ENCODE measurements at places on chromosomes 12 and 14.

GRCh38 chr12:7047306-7047705 lies 13.2 kb upstream of the C1S start:
- peak; percentile 49 for DNase-seq

- DNase-seq = no peak
Measured at GRCh38 chr14:20215196-20215595, 8.3 kb upstream of the OR11H6 start.

- DNase-seq = no peak
Measured at GRCh38 chr12:24776861-24777260, 172.0 kb downstream of the BCAT1 start.

- DNase-seq = no peak
Measured at GRCh38 chr12:93145086-93145485, 216.0 kb upstream of the EEA1 start.

- DNase-seq = no peak
Measured at GRCh38 chr12:57609781-57610553, 1.3 kb upstream of the ARHGEF25 start.

- DNase-seq = no peak
Measured at GRCh38 chr12:65525491-65526141, 247.1 kb downstream of the MSRB3 start.

DNA sequence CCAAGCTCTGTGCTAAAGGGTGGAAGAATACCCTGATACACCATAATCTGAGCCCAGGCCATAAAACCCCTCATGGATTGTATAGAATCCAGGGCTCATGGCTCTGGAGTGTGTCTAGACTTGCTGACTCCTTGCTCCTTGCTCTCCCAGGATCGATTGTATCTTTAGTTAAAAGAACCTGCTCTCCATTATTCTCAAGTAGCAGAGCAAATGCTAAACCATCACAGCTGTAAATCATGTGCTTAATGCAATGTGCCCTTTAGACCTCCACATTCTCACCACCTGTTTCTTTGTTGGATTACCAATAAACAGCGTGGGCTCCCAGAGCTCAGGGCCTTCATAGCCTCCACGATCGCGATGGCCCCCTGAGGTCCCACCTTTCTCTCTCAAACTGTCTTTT lies 411.6 kb upstream of the FBXO33 start:
- DNase-seq = no peak

GRCh38 chr14:104879983-104880565 lies 15.0 kb downstream of the CEP170B start:
- DNase-seq = no peak

DNA sequence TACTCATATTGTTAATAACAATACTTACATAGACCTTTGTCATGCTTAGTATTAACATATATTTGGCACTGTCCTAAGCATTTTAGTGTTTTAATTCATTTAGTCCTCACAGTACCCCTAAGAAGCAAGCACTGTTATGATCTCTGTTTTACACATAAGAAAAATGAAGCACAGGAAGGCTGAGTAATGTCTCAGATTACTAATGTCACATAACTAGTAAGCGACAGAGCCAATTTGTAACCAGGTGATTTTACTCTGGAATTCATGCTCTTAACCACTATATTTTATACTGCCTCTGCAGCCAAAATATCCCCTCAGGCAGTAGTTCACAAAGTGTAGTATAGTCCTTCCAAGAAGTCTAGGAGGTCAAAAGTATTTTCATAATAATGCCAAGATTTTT lies 20.3 kb downstream of the TMEM253 start:
- no peak for DNase-seq

DNA sequence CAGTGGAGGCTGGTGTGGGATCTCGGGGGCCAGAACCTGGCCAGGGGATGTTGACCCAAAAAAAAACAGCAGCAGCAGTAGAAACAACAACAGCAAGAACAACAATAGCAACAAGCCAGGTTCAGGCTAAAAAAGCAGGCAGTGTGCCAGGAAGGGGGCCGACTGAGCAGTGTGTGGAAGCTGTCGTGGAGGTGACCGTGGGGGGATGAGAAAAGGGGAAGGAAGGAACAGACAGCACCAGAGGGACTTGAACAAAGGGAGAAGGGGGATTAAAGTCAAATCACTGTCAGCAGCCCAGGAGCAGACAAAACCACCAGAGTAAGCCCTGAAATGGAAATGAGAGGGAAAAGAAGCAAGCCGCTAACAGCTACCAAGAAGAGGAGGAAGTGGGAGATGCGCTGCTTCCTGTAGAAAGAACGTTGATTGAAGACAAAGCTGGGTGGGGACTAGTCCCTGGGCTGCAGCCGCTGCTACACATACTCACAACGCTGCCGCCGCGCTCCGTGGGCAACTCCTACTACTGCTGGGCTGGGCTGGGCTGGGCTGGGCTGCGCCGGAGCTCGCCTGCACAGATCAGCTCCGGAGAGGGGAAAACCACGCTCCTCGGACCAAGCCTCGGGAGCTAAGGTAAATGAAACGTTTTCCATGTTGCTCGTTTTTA lies at the start of gene GNG2:
TSS of gene GNG2 (plus strand) at position 449 of the 661 bp plus-strand sequence. CDS start 90,067 bp downstream, outside the sequence.
- peak; percentile 99 for DNase-seq

- no peak for DNase-seq
Measured at GRCh38 chr12:92955997-92956663, 27.0 kb upstream of the EEA1 start.

GRCh38 chr12:6950401-6950801 lies 755 bp upstream of the PTPN6 start:
- peak; percentile 4 for DNase-seq

- no peak for DNase-seq
Measured at GRCh38 chr12:41988715-41989114, 156.0 kb downstream of the GXYLT1 start.

DNA sequence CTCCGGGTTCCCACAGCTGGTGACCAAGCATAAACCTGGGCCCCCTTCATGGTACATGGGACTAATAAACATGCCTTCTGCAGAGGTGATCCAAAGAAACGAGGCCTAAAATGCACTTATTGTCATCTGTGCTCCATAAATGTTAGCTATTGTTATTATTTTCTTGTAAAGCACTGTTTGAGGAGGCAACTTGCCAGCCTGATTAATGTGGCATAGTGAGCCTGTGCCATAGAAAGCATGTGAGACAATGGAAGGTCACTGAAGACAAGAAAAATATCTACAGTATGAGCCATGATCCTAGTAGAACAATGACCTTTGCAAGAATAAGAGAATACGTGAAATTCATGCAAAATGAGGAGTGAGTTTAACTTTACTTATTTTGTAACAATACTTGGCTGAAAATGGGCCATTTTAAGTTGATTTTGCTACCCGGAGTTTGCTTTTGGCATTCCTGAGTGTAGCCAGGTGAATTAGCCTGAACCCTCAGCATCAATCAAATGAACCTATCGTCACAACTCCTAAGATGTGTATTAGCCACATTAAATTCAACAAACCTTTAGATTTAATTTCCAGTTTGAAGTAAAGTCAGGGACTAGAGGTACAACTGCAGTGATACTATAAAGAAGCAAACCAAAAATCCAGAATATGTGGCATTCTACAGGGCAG lies 52.2 kb downstream of the CPM start:
- no peak for DNase-seq

DNA sequence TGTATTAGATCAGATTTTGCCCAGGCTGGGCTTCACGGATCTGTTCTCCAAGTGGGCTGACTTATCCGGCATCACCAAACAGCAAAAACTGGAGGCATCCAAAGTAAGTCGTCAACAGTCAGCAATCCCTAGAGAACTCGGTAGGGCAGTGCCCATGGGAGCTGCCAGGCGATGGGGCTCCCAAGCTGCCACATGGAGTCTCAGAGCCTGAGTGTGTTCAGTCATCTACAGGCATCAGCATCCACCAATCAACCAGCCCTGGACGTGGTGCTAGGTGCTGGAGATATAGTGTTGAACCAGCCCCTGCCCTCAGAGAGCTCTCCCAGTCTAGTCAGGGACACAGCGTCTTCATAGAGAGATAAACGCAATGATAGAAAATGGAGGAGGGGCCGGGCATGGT lies 6.9 kb downstream of the SERPINA4 start:
- DNase-seq = no peak

DNA sequence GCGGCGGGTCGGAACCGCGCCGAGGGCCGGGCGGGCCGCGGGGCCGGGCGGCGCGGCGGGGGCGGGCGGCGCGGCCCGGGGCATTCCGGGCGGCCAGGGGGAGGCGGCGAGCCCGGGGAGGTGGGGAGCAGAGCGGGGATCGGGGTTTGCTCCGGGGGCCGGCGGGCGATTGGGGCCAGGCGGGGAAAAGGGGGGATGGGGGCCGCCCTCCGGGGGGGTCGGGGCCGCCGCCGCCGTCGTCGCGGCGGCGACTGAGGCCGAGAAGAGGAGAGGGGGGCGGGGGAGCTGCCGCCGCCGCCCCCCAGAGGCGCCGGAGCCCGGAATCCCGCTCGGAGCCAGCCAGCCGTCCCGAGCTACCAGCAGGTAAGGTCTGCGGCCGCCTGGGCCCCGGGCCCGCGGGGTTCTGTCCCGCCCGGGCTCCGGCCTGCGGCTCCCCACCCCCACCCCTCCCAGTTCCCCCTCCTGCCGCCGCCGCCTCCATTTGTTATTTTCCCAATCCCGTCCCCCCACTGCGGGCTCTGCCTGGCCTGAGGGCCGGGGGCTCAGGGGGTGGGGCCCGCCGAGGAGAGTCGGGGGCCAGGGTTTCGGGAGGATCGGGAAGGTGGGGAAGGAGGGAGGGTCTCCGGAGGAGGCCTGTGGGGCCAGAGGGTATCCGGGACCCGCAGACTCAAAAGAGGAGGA lies 403 bp downstream of the ATN1 start:
- no peak for DNase-seq

- no peak for DNase-seq
Measured at GRCh38 chr12:57320639-57321038, 69.7 kb upstream of the STAC3 start.

- no peak for DNase-seq
Measured at GRCh38 chr12:132159555-132160003, 15.3 kb downstream of the NOC4L start.

DNA sequence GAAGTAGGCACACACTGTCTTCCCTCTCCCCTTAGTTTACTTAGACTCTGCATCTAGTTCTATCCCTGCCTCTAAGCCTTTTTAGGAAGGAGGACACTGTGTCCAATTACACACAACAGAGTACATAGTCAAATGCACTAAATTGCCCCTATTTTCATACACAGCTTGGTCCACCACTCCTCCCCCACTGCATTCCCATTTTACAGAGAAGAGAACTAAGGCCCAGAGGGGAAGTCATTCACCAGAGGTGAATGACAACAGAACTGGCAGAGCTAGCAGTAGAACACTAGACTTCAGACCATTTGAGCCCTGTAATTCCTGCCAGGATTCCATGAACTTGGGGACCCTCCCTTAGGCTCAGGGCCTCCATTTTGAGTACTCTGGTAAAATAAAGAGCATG lies 1.1 kb upstream of the JPH4 start:
- DNase-seq = no peak

- DNase-seq = no peak
Measured at GRCh38 chr12:15346488-15346887, 24.2 kb downstream of the PTPRO start.

DNA sequence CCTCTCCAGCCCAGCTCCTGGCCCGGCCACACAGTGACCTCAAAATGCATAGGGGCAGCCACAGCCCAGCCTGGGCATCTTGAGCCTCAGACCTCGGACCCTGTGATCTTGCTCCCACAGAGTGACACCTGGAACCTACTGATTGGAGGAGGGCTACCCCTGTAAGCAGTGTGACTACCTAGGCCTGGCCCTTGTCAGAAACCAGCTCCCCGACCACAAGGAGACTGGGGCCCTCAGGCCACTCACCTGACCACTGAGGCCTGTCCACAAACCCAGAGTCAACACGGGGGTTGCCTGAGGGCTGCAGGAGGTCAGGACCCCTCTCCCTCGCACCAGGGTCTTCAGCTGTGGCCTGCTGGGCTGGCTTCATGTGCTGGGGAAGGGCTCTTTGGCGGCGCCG lies 9.0 kb downstream of the ANHX start:
- no peak for DNase-seq

DNA sequence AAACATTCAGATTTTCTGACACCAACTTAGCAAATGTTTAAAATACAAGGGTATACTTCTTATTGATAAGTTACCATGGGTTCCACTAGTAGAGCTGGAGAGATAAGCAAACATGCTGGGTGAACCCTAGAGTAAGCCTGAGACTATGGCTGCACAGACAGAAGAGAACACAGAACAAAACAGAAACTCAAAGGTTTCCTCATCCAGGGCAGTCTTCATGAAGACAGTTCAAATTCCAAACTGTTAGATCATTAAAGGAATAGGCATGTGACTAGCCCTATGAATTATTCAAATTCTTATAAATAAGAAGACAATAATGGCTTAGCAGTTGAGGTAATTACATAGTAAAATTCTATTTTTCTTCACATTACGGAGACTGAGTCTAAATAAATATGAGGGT lies 28.1 kb downstream of the BTBD7 start:
- no peak for DNase-seq

DNA sequence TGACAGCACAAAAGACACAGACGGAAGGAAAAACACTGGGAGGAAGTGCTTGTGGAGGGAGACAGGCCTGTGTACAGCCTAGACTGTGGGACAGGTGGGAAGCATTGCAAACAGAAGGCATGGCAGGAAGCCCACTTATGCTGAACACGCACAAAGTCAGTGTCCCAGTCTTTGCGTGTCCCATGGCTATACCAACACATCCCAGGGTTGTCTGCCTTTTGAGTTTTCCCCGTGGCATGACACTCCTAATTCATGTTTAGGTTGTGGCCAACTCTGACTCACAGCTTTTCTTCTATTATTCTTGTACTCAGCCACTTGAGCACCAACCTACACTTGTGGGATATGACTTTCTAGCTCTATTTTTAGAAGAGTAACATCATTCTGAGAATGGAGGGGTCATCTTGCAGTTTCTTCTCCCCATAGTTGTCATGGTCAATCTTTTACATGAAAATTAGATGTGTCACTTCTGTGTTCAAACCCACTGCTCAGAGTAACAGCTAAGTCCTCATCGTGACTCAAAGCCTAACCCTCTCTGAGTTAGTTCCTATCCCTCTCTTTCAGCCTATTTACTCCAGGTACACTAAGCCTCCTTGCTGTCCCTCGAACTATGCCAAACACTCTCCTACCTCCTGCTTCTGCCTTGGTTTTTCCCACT lies 27.5 kb upstream of the JPH4 start:
- DNase-seq = no peak

DNA sequence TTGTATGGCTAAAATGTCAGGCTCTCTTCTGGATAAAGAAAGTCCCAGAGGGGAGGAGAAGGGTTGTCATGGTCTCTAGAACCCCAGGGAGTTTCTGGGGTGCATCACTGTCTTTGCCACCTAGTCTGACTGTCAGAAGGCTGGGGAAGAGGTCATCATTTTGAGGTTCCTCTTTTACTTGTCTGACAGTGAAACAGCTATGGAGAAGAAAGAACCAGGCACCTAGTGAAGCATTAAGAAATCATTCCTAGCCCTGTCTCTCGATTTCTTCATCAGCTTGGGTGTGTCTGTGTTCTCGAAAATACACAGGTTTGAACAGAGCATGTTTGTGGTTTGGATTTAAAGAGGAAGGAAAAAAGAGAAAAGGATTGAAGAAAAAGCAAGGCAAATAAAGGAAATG lies 158.7 kb upstream of the LRIG3 start:
- peak; percentile 34 for DNase-seq

GRCh38 chr12:109544955-109545531 lies 28.3 kb downstream of the MMAB start:
- DNase-seq = no peak

- no peak for DNase-seq
Measured at GRCh38 chr12:120346031-120346430, 18.5 kb upstream of the PLA2G1B start.

GRCh38 chr14:44154874-44155273 lies 352.2 kb downstream of the FSCB start:
- DNase-seq = no peak

All from Kasumi-1 (cell line).